ENCODE measurements at places on chromosomes 7 and 10.
A peak's percentile ranks its signal among the peaks of the same experiment; 100 is the strongest.

DNA sequence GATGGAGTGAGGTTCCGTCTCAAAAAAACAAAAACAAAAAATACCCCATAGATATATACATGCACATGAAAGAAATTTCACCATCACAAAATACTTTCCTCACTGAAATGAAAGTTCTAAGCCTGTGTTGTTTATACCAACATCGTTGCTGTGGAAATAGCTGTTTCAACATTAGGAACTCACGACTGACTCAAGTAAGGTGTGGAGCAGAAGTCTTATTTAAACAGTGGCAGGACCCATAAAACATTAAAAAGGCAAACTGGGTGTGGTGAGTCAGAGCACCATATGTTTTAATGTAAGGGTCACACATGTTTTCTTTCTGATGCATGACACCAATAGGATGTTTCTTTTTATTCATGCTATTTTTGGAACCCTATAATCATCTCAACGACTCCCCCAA lies 48.3 kb downstream of the BAIAP2L1 start:
- DNase-seq = no peak

DNA sequence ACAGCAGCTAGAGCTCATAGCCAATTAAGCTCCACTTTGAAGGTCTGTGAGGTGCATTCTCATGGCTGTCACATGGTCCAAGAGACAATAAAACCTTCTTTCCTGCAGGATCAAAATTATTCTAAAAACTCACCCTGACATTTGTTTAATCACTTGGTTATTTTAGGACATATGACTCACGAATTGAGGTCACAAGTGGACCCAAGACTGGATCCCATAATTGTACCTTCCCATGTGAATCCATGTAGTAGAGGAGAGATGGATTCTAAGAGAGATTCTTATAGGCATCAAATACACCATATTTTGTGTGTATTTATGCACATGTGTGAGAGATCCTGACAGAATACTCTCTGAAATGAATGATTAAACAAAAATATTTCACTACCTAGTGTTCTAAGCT lies 18.1 kb downstream of the POLR1F start:
- DNase-seq = no peak

- DNase-seq = no peak
Observed at GRCh38 chr7:121510858-121511482, 114.9 kb upstream of the FAM3C start.

- DNase-seq = no peak
Observed at GRCh38 chr7:147567043-147567442, 1023.5 kb upstream of the C7orf33 start.

DNA sequence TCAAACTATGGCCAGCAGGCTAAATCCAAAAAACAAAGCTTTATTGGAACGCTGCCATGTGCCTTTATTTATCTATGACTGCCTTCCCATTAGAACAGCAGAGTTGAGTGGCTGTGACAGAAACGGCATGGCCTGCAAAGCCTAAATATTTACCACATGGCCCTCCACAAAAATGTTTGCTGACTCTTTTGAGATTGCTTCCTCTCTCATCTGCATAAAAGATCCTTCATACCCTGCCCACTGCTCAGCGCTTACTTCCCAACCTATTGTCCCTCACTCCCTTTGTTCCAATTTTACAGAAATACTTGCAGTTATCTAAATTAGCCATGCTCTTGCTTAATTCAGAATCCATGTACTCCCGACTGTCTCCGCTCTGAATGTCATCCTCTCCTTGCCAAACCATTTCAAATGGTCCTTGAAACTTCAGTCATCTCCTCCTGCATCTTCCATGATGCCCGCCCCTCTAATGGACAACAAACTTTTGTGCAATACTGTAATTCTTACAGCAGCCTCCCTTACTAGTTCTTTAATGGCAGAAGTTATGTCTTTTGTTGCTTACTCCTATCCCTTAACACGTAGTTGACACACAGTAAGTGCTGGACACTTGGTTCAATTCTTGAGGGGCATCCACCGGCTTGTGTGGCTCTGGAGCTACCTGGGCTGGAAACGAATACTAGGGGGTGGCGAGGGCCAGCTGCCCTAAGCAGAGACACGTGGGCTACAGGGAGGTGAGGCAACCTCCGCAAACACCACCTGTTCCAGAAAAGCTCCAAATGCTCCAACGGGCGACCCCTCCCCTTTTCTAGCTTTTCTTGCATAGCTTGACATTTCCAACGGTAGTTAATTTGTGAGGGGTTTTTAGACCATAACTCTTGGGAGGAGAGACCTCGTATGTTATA lies 832 bp downstream of the XRCC2 start:
- DNase-seq = peak; percentile 56

GRCh38 chr10:3774814-3775695 lies 10.0 kb downstream of the KLF6 start:
- no peak for DNase-seq

- DNase-seq = no peak
Observed at GRCh38 chr10:62015994-62016393, 114.5 kb downstream of the ARID5B start.

GRCh38 chr7:74104702-74105101 lies 21.1 kb downstream of the LIMK1 start:
- no peak for DNase-seq

GRCh38 chr7:2698581-2699288 lies 10.7 kb downstream of the AMZ1 start:
- DNase-seq = no peak
